ENCODE measurements at places on chromosomes 16 and 17.

GRCh38 chr17:82320956-82321927, 3.8 kb upstream of the CD7 start:
- no peak for DNase-seq

DNA sequence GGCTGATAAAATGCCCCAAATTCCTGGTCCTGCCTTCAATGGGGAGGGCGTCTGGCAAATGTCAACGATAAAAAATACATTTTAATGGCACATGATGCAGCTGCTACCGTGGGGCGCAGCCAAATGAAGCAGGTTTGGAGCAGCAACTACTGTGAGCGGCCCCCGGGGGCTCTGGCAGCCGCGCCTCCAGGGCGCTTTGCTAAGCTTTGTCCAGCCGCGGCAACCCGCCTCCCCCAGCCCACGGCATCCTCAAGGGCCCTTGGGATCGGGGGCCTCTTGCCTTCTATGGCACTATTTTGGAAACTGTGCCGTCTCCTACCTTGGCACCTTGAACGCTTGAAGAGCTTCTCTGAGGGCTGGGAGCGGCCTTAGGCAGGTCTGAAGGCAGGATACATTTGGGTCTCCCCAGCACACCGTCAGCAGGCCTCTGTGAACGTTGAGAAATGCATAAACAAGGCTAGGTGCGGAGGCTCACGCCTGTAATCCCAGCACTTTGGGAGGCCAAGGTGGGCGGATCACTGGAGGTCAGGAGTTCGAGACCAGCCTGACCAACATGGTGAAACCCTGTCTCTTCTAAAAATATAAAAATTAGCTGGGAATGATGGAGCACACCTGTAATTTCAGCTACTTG, 25.1 kb downstream of the TBX4 start:
- DNase-seq: no peak

DNA sequence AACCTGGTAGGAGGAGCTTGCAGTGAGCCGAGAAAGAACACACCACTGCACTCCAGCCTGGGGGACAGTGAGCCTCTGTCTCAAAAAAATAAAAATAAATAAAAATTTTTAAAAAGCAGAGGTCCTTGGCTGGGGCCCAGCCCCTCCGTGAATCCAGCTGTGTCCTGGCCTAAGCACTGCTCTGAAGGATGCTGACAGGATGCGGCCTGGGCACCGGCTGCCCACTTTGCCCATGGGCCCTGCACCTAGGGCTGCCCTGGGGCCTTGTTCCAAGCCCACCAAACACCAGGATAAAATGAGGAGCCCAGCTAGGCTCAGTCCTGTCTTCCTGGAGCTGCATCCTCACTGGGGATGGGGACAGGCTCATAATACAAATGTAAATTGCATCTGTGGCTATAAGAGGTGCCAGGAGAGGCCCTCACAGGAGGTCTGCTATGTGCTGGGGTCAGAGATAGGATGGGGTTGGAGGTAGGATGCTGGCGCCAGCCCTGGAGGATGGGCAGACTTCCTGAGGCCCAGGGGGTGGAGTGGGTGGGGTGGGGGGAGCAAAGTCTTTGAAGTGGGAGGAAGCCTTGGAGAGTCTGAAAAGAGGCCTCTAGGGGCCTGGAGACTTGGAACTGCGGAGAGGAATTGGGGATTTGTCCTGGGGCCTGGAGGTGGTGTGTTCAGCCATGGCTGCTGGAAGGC, 6.2 kb downstream of the C16orf89 start:
- DNase-seq: no peak

DNA sequence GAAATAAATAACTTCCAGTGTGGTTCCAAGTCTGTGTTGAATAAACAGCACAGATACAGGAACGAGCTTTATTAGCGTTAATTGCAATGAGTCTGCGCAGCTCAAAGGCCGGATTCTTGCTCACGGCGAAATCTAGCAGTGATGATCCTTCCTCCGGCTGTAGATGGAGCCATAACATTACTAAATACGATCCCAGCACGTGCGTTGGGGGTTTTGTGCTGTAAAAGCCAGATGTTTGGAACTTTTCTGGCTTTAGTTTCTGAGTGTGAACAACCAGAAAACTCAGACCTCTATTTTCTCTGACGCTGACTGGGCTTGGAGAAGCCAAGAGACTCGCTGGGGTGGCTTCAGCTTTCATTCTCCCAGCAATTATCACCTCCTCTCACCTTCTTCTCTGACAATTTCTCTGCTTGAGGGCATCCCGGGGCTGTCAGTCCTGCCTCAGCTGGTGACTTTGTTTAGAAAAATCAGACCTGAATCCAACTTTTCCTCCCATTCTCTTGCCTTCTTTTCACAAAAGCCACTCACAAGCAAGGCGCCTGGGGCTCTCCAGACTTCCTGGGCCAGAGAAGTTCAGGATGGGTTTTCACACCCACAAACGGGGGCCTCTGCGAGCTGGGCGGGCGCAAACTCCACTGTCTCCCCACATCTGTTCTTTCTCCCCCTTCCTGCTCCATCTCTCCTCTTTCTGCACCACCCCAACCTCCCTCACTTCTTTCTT, 47.1 kb upstream of the AKTIP start:
- no peak for DNase-seq

DNA sequence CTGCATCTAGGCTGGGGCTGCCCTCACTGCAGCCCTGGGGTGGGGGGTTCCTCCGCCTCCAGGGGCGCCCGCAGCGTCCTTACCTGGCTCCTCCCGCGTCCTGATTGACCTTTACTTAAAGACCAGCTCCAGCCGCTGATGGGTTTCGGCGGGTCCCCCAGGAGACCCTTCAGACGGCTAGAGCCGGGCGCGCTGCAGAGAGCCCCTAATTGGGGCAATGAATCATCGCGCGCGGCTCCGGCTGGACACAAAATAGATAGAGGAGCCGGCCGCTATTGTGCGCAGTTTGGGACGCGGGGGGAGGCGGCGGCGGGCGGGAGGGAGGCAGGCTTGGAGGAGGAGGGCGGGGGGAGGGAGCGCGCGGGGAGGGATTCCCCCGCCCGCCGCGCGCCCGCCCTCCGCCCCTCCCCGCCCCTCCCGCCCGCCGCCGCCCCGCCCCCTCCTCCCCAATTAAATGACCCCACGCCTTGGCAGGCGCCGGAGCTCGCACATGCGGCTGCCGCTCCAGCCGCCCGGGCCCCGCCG, 56.5 kb upstream of the CIBAR2 start:
- no peak for DNase-seq

- DNase-seq: no peak
Observed at GRCh38 chr17:41015454-41015853, 6.5 kb upstream of the KRTAP3-1 start.

DNA sequence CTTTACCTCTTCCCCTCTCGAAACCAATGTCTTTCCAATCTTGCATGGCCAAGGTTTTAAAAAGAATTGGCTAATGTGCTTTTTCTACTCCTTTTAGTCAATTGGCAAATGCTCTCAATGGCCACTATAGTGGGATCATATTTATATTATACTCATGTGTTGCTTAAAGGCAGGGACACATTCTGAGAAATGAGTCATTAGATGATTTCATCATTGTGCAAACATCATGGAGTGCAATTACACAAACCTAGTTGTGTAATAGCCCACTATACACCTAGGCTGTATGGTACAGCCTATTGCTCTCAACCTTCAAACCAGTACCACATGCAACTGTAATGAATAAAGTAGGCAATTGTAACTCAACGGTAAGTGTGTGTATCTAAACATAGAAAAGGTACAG, 180.9 kb downstream of the HS3ST3A1 start:
- no peak for DNase-seq

DNA sequence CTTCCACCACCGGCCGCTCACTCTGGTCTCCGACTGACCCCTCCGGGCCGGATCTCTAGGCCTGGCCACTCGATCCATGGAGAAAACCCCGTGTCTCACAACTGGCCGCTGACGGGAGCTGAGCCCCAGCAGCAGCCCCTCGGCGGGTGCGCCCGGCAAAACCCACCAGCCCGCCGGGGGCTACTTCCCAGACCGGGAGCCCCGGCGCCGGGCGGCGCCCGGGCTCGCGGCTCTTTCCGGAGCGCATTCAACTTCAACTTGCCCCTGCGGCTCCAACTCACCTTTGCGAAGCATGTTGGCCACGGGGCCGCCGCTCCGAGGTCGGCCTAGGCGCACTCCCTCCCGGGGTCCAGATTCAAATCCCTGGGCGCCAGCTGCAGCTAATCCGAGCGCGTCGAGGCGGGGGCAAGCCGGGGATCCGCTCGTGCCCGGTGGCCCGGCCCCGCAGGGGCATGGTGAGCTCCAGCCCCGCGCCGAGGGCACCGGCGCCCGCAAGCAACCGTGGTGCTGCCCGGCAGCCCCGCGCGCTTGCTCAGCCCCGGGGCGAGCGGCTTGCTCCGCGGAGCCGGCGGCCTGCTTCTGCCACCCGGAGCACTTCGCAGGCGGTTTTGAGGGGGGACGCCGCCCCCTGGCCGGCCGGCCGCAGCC, 438 bp downstream of the RTN4RL1 start:
- DNase-seq: no peak

DNA sequence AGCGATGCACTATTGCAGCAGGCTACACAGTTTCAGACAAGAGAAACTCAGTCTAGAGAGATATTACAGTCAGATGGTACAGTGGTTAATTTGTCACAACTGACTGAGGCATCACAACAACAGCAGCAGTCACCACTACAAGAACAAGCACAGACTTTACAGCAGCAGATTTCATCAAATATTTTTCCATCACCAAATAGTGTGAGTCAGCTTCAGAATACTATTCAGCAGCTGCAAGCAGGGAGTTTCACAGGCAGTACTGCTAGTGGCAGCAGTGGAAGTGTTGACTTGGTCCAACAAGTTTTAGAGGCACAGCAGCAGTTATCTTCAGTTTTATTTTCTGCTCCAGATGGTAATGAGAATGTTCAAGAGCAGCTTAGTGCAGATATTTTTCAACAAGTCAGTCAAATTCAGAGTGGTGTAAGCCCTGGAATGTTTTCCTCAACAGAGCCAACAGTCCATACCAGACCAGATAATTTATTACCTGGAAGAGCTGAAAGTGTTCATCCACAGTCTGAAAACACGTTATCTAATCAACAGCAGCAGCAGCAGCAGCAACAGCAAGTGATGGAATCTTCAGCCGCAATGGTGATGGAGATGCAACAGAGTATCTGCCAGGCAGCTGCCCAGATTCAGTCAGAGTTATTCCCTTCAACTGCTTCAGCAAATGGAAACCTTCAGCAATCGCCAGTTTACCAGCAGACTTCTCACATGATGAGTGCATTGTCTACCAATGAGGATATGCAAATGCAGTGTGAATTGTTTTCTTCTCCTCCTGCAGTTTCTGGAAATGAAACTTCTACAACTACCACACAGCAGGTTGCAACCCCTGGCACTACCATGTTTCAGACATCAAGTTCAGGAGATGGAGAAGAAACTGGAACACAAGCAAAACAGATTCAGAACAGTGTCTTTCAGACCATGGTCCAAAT, 34.1 kb downstream of the NQO1 start:
- no peak for DNase-seq

DNA sequence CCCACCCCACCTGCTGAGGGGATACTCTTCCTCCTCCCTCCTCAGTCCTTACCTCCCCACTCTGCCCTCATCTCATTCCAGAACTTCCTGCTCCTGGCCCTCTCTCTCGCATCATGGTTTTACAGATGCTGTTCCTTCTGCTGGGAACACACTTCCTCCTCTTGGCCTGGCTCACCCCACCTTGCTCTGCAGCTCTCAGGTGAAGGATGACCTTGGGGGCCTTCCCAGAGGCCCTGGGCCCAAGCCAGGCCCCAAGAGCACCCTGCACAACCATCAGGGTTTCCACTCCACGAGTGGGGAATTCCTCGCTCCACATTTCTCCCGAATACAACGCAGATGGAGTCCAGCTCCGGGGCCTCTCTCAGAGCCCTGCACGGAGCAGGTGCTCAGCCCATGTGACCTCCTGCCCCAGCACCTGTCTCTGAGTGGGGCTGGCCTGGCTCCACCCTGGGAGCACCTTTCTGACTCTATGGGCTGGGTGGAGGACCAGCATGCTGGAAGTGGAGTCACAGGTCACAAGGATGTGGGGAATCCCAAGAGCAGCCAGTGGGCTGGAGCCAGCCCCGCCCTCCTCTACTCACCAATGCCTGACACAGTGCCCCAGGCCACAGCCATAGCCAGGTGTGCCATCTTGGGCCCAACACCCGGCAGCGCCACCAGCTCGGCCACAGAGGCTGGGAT, 4.5 kb downstream of the NTHL1 start:
- no peak for DNase-seq

DNA sequence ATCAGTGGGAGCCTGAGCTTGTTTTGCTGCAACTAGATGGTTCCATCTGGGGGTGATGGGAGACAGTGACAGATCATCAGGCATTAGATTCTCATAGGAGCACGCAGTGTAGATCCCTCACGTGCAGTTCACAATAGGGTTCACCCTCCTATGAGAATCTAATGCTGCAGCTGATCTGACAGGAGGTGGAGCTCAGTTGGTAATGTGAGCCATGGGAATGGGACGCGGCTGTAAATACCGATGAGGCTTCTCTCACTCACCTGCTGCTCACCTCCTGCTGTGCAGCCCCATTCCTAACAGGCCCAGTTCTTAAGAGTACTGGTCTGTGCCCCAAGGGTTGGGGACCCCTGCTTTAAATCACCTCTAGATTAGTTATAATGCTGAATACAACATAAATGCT, 137.5 kb upstream of the PLEKHM1 start:
- DNase-seq: no peak

DNA sequence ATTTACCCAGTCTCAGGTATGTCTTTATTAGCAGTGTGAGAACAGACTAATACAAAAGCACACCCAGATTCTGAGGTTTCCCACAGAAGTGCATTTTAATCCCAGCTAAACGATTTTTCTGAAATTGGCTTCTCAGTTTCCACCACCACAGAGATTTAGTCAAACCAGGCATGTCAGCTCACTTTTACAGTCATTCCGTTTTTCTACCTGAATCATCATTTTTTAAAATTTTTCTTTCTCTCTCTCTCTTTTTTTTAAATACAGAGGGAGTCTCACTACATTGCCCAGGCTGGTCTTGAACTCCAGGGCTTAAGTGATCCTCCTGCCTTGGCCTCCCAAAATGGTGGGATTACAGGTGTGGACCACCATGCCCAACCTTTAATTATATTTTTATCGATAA, 389.1 kb downstream of the HAPSTR1 start:
- no peak for DNase-seq

DNA sequence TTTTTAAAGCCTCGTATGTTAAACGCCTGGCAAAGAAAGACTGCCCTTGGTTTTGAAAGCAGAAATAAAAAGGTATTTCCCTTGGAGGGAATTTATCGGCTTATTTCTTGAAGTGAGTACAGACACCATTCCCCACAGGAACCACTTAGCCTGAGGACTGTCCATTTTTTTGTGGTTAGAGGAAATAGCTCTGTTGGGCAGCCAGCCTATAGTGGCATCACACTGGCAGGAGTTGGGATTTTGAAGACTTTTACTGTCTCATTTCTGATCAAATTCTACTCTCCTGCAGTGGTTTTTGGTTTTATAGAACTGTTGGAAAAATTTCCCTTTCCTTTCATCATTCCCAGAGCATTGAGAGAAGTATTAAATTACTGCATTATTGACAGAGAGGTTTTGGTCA, 34.1 kb upstream of the CDC6 start:
- no peak for DNase-seq
